ENCODE measurements at places on chromosomes 7 and 10.

- DNase-seq = no peak
Observed at GRCh38 chr7:43876241-43876640, 6.9 kb upstream of the MRPS24 start.

DNA sequence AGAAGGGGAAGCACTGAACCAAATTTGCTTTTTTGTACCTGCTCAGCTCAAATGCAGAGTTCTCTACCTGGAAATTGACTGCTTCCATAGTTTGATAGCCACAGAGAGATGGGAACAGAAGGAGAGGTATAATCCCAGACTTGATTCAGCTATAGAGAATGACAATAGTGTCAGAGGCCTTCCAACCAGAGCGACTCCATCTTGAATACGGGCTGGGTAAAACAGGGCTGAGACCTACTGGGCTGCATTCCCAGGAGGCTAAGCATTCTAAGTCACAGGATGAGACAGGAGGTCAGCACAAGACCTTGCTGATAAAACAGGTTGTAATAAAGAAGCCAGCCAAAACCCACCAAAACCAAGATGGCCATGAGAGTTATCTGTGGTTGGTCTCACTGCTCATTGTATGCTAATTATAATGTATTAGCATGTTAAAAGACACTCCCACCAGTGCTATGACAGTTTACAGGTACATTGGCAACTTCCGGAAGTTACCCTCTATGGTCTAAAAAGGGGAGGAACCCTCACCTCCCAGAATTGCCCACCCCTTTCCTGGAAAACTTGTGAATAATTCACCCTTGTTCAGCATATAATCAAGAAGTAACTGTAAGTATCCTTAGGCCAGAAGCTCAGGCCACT lies 42.7 kb upstream of the ATRNL1 start:
- DNase-seq = no peak

GRCh38 chr10:50369931-50370330 lies 118.6 kb upstream of the ASAH2 start:
- DNase-seq = no peak

DNA sequence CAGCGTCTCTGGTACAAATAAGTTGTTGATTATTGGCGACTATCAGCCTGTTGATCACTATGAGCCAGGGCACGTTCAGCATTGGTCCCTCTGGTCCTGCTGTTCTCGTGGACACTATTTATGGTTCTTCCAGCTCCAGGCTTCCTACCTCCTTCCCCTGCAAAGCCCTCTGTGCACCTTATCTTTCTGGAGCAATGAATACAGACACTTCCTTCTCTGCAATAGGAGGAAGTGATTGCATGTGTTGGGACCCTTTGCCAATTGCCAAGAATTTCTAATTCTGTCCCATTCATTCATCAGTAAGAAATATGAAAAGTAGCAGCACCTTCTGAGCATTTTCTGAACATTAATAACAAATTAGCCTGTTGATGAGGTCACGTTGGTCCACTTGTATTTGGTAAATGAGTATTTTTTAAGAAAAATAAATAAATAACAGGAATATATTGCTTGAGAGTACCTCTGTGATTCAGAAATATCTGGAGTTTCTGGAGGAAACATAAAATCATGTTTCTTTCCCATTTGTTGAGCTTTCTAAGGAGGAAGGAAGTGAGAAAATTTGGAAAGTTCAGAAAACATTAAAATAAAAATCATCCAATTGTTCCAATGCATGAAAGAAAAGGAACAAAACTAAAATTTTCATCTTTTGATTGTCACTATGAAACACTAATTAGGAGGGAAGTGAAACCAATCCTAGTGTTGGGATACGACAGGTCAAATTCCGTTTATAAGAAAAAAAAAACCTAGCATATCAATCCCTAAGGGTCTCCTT lies 259.1 kb upstream of the KLF6 start:
- no peak for DNase-seq

DNA sequence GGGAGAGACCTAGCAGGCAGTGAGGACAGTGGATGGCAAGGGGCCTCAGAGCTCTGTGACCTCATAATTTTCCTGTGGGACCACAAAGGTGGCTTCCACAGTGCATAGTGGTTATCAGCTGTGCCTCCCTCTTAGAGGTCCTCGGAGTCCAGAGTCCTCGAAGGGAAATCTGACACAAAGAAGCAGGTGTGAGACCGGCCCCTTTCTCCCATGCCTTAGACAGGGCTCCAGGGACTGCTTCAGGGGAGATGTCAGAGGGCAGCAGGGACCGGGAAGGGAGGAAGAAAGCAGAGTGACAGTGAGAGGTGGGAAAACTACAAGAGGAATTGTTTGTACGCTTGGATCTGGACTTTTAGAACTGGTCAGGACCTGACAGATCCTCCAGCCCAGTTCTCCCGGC lies 66.3 kb downstream of the BAMBI start:
- DNase-seq = no peak

DNA sequence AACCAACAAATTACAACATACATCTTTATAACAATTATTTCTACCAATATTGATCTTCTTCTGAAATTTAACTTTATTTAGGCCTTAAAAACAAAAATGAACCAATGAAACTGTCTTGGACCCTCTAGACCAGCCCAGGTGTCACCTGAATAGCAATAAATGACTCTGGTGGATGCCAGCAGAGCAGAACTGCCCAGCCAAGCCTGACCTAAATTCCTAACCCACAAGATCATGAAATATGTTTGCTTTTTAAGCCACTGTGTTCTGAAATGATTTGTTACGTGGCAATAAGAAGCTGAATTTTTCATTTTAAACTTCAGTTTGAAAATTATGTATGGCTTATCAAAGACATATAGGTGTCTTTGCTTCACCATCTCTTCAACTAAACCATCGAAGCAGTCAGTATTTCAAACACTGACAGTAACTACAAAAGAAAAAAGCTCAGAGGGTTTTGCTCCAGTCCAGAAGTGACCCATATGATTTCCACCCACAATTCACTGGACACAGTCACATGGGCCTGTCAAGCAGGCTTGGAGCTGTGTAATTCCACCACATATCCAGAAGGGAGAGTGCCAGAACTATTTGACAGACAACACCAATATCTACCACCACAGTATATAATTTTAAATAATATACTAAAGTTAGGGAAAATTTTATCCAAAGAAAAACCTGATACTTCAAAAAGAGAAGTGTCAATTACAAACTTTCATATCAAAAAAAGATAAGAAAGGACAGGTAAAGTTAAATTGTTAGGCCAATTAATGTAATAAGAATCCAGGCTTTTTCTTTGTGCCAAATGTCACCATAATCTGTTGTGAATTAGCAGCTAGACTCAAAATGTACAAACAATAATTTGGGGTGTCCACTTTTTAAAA lies 94.5 kb downstream of the KMT2C start:
- no peak for DNase-seq

DNA sequence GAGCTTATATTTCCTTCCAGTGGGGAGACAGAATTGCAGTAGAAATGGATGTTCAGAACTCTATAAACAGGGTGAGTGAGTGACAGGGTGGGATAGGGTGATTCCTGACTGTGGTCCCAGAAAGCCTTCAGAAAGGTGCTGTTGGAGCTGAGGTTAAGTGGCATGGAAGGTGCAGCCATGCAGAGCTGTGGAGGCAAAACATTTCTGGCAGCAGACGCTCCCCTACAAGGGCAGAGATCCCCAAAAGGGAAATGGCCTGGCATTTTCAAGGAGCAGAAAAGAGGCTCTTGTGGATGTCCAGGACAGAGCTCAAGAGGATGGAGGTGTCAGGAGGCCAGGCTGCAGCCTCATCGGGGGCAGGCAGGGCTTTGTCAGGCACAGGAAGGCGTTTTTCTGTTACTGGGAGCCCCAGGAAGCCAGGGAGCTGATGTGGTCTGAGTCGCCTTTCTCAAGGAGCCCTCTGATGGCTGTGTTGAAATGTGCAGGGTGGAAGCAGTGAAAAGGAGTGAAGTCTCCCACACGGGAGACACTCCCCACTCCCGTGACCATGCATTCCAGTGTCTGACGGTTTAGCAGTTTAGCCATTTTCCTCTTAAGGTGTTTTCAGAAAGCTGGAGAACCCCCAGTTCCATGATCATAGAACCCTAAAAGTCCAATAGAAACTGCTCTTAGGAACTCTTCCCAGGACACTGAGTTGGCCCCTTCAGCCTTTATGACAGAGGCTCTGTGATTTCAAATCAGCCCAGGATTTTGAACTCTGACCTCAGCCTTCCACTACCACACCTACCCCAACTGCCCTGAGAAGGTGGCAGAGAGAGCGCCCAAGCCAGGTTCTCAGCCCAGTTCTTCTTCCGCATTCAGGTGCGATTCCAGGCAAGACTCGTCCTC lies 96.2 kb downstream of the C10orf105 start:
- DNase-seq = no peak

GRCh38 chr7:148514236-148514635 lies 76.3 kb upstream of the C7orf33 start:
- no peak for DNase-seq

DNA sequence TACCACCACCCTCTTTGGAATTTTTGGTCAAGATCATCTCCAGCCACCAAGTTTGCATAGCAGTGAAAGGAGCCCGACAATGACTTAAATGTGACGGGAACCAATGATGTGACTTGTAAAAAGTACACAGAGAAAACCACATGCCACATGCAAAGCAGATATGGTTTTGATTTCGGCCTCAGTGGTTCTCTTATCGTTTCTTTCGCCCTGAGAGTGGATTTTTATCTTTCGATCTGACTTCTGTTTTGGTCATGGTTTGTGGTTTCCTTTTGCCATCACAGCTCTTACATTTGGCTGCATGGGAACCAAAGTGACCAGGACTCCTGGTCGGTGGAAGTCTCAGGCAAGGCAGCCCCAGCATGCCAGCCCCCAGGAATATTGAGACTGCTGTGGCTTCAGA lies 31.5 kb downstream of the TCF7L2 start:
- DNase-seq = no peak

DNA sequence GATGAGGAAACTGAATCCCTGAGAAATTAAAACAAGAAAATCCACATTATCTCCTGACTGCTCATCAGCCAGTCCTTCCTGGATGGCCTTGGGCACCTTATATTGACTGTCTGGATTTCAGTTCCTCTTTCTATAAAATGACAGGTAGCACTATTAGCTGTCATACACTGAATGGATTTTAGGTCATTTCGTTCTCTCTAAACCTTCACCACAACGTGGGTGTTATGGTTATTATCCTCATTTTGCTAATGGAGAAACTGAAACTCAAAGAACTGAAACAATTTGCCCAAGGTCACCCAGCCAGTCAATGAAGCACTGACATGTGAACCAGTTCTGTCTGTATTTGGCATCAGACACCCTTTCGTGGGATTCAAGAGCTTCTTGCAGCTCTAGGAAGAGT lies 193.8 kb downstream of the CYP26A1 start:
- no peak for DNase-seq

- no peak for DNase-seq
Observed at GRCh38 chr7:37945336-37945735, 24.9 kb downstream of the EPDR1 start.

DNA sequence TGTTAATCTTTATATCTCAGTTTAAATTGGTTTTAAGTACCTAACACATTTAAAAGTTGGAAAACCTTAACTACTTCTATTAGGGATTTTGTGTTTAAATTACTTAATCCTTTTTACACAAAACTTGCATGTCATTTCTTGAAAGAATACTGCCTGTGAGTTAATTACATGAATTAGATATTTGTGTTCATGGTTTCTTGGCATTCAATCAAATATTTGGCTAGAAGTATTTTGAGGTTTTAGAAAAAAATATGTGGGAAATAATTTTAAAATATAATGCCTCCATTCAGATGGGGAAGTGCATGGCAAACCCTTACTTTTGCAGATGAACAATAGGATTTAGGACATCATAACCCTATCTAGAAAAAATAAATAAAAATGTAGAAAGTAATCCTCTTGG lies 186.5 kb upstream of the SEMA3E start:
- no peak for DNase-seq

- no peak for DNase-seq
Observed at GRCh38 chr7:20299647-20300312, 30.9 kb upstream of the ITGB8 start.

DNA sequence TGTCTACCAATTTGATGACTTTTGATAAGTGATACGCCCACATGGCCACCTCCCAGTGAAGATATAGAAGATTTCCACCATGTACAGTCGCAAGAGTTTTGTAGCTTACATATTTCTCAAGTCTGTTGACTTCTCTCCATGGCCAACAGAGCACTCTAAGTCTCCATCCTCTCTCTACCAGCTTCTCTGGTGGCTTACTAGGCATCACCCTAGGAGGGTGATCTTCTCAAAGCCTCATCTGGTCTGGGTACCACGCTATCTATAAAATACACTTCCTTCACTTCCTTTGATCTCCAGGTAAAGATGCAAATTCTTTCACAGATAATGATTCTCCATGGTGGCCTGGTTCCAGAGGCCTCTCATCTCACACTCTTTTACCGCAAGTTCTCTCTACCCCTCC lies 49.9 kb downstream of the CALN1 start:
- no peak for DNase-seq

DNA sequence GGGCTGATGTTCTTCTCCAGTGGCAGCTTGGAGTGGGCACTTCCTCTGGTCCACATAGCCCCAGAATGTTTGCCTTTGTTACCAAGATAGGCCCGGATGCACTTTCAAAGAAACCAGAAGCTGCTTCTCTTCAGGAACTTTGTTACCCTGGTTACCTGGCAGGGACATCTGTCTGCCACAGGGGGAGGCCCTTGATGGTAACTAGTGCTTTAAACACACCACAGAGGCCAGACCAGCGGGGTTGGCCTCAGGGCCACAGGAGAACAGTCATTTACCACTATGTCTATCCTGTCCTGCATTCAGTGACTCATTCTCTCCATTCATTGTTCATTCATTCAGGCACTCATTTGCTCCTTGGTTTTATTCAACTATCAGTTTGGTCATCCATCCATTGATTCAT lies 11.9 kb upstream of the PLEKHA1 start:
- no peak for DNase-seq

GRCh38 chr10:6678211-6678803 lies 98.2 kb upstream of the PRKCQ start:
- no peak for DNase-seq

- no peak for DNase-seq
Observed at GRCh38 chr10:70849582-70850016, 33.9 kb downstream of the SGPL1 start.

GRCh38 chr10:11331046-11331577 lies 280.3 kb downstream of the USP6NL start:
- DNase-seq = no peak

GRCh38 chr7:77802557-77803405 lies 4.2 kb downstream of the PHTF2 start:
- DNase-seq = no peak

DNA sequence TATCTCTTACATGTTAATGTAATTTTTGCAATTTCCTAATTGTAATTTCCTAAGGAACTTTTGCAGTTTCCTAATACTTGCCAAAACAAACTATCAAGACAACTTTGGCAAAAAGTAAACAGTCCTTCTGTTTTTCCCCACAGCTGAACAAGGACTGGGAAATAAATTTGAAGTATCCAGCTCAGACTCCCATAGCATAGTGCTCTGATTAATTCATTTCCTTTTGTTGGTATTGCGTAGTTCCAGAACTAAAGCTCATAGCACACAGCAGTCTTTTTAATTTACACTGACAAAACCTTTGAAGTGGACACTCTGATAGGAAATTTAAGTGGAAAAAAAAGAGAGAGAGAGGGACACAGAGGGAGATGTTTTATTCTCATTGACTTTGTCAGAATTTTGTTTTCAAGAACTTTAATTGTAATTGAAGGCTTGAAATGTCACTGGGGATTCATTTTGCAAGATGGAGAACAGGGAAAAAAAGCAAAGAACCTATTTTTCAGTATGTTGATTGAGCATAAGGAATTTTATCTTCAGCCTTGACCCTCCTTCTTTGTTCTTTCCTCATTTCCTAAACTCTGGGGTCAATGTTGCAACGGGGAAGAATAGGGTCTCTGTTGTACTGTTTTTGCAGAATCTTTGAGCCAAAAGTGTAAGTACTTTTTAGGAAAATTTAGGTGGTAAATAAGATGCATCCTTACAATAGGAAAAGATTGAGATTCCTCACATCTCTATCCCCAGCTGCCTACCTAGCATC lies 232.2 kb upstream of the NPSR1 start:
- no peak for DNase-seq
